ENCODE measurements at places on chromosomes 6 and 20.
A peak's percentile ranks its signal among the peaks of the same experiment; 100 is the strongest.

DNA sequence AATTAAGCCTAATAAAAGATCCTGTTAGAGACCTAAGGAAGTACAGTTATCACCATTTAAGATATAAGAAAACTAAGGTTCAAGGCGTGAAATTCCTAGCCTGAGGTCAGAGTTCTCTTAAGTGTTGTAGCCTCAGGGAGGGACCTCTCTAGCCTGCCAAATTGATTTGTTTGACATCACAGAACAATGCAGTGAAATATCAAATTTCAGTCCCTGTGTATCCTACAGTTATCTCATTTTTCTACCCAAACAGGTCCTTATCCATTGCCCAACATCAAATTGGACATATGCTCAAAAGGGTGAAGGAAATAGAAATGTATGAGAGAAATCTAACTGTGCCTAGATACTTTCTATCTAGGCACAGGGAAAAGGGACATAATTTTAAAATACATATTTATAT lies 63.0 kb downstream of the NCOA7 start:
- H3K27me3 ChIP-seq: no peaks in the 10 kb centered on the region
- no peak for DNase-seq
- H3K4me1 ChIP-seq: peaks cover 42% of the 10 kb centered on the region
- H3K4me3 ChIP-seq: no peak overlapping the region
- H3K27ac ChIP-seq: no peak overlapping the region

- H3K36me3 ChIP-seq: no peaks in the 10 kb centered on the region
- no peak for DNase-seq
- H3K4me1 ChIP-seq: peaks cover 12% of the 10 kb centered on the region
- H3K27me3 ChIP-seq: no peaks in the 10 kb centered on the region
- peak overlapping the region; percentile 53 for H3K27ac ChIP-seq
These were observed 944.8 kb upstream of the CITED2 start for GRCh38 chr6:140319209-140319608.

GRCh38 chr6:140032189-140032588 lies 657.7 kb upstream of the CITED2 start:
- H3K4me1 ChIP-seq: no peaks in the 10 kb centered on the region
- no peak for DNase-seq
- H3K4me3 ChIP-seq: no peak overlapping the region
- H3K27me3 ChIP-seq: no peaks in the 10 kb centered on the region

DNA sequence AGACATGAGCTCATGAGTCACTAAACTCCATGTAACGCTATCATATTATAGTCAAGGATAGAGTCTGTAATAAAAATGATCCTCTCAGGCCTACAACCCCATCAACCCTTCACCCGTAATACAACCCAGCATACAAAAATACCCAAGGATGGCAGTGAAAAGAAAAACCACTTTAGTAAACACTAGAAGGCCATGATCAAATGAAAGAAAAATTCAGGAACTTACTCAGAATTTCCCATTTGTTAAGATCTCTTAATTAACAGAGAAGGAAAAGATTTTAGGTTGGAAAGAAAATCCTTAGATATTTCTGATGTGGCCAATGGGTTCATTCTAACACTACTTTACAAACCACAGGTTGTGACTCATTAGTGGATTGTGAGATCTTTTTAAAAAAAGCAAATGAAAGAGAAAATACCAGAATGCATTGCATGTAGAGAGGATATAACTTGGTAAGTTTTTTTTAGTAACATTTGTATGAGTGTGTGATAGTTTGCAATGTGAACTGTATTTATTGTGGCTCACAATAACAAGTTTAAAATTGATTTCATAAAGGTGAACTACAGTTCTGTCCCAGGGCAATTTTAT lies 8.0 kb upstream of the UBE2J1 start:
- no peaks in the 10 kb centered on the region for H3K36me3 ChIP-seq
- no peak for DNase-seq
- no peaks in the 10 kb centered on the region for H3K27me3 ChIP-seq

GRCh38 chr20:15916623-15917022 lies 656.6 kb downstream of the KIF16B start:
- H3K27me3 ChIP-seq: no peaks in the 10 kb centered on the region
- no peaks in the 10 kb centered on the region for H3K36me3 ChIP-seq
- H3K4me3 ChIP-seq: no peak overlapping the region
- H3K4me1 ChIP-seq: no peaks in the 10 kb centered on the region
